ENCODE measurements at places on chromosomes 13 and 19. TPM values are rescaled to one million over a fixed set of nuclear protein-coding genes. Genes with fewer than 3 reads are reported as not detected.
A peak's percentile ranks its signal among the peaks of the same experiment; 100 is the strongest.

DNA sequence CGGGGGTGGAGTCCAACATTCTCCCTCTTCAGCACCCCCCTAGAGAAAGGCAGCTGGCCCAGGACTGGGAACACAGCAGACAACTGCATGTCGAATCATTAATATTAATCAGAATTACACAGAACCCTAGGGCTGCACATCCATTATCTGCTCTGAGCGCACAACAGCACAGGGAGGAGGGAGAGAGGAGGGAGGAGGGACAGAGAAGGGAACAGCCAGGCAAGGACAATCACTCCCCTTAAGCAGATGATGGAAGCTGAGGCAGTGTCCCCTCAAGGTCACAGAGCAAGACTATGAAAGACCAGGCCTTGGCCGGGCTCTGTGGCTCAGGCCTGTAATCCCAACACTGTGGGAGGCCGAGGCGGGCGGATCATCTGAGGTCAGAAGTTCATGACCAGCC, 25.7 kb downstream of the TLE6 start:
- H3K4me1 ChIP-seq, result no peaks in the 10 kb centered on the region
- H3K36me3 ChIP-seq, result no peaks in the 10 kb centered on the region
- no peak overlapping the region for H3K4me3 ChIP-seq

The FFAR2 gene
- total RNA-seq, result 0.47 TPM

The ZNF567 gene
- 2.5 TPM for total RNA-seq

The OR10H1 gene
- not detected for total RNA-seq

The HNRNPUL1 gene
- total RNA-seq, result 118 TPM

DNA sequence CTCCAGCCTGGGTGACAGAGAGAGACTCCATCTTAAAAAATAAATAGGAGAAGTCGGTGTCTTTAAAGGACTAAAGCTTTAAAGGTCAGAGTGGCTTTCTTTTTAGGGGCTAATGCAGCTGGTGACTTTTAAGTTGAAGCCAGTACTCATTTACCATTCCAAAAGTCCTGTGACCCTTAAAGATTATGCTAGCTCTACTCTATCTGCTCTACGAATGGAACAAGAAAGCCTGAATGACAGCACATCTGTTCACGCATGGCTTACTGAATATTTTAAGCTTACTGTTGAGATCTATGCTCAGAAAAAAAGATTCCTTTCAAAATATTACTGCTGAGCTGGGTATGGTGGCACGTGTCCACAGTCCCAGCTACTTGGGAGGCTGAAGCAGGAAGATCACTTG, 16.4 kb downstream of the TDRD12 start:
- no peaks in the 10 kb centered on the region for H3K36me3 ChIP-seq
- H3K27me3 ChIP-seq, result no peaks in the 10 kb centered on the region
- no peak overlapping the region for H3K27ac ChIP-seq
- no peak overlapping the region for H3K4me3 ChIP-seq
- no peaks in the 10 kb centered on the region for H3K4me1 ChIP-seq
- DNase-seq, result no peak

DNA sequence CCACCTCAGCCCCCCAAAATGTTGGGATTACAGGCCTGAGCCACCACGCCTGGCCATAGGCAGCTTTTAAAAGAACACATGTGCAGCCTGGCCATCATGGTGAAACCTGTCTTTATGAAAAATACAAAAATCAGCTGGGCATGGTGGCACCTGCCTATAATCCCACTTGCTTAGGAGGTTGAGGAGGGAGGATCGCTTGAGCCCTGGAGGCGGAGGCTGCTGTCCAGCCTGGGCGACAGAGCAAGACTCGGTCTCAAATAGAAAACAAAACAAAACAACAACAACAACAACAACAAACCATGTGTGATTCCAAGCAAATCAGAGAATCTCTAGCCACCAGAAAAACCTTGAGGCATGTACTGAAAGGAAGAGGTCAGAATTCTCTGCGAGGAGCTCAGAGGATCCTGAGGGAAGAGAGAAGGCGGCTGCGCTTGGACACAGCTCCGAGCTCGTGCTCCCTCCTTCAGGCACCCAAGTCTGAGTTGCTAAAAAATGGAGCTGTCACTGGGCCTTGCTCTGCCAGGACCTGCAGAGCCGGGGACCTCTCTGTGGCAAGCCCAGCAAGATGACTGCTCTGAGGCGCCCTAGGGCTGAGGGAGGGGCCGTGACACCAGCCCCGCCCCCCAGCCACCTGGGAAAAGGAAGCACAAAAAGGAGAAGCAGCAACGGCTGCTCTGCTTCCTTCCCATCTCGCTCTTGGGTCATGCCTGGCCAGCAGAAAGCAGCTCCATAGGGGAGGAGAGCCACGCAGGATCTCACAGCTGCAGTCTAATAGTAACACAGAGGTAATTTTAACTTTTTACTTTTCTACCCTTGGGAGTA, at the start of gene ARL11:
ARL11 (plus strand) TSS at position 677 of the 822 bp plus-strand sequence. CDS start 1,941 bp downstream, outside the sequence.
- peak; percentile 75 for DNase-seq
- H3K4me3 ChIP-seq, result peak within 1 kb of the TSS; percentile 25
- no peaks in the 10 kb centered on the region for H3K4me1 ChIP-seq
- no peaks in the 10 kb centered on the region for H3K36me3 ChIP-seq

GRCh38 chr19:39746836-39747529, 9.2 kb upstream of the CLC start:
- DNase-seq, result no peak
- no peaks in the 10 kb centered on the region for H3K4me1 ChIP-seq
- H3K27ac ChIP-seq, result no peak overlapping the region
- no peaks in the 10 kb centered on the region for H3K27me3 ChIP-seq

- DNase-seq, result no peak
- H3K4me3 ChIP-seq, result no peak overlapping the region
- peak overlapping the region; percentile 4 for H3K27ac ChIP-seq
- no peaks in the 10 kb centered on the region for H3K36me3 ChIP-seq
- H3K4me1 ChIP-seq, result no peaks in the 10 kb centered on the region
Observed at GRCh38 chr13:28337166-28338005, 157.5 kb downstream of the FLT1 start.

The PGPEP1 gene
- 47.8 TPM for total RNA-seq

The METTL21C gene
- 0.19 TPM for total RNA-seq

Measured in psoas muscle (tissue), 8 donors.